ENCODE measurements at places on chromosomes 7 and 10.
A peak's percentile ranks its signal among the peaks of the same experiment; 100 is the strongest.

GRCh38 chr7:15057272-15057671, 154.7 kb upstream of the DGKB start:
- no peak for DNase-seq

DNA sequence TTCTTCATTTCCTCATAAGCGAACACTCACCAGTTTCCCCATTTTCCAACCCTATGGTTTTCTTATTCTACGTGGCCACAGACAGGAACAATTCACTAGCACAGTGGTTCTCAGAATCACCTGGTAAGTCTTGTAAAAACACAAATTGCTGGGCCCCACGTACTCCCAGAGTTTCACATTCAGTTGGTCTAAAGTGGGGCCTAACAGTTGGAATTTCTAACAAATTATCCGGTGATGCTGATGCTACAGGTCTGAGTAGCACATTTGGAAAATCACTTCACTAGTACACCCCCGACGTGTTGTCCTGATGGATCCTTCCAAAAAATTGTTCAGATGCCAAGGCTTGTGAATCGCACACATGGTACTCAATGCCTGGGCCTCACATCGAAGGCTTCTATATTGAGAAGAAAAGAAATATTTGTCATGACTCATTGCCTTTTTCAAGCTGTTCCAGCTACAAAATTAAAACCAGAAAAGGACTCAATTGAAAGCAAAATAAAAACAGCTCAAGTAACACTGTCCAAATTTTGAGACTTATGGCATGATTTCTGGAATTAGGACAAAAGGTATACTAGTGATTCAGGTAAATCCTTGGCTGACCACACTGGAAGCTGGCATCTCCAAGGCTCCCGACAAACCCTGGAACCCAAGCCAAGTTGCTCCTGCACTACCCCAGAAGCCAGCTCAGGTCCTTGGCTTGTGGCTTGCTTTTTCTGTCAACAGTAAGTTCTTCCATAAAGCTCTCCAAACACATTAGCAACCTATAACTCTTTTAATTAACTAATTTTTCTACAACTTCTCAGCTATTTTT, 12.9 kb upstream of the VIM start:
- DNase-seq = no peak

GRCh38 chr10:75865413-75866299, 434.2 kb downstream of the LRMDA start:
- no peak for DNase-seq

- DNase-seq = no peak
Observed at GRCh38 chr10:59872892-59873463, 33.4 kb downstream of the CCDC6 start.

GRCh38 chr7:33459340-33459751, 330.0 kb downstream of the BBS9 start:
- no peak for DNase-seq

GRCh38 chr10:94137747-94138146, 144.0 kb downstream of the PLCE1 start:
- DNase-seq = no peak

- DNase-seq = no peak
Observed at GRCh38 chr7:29143751-29144150, 2.6 kb downstream of the CPVL start.

DNA sequence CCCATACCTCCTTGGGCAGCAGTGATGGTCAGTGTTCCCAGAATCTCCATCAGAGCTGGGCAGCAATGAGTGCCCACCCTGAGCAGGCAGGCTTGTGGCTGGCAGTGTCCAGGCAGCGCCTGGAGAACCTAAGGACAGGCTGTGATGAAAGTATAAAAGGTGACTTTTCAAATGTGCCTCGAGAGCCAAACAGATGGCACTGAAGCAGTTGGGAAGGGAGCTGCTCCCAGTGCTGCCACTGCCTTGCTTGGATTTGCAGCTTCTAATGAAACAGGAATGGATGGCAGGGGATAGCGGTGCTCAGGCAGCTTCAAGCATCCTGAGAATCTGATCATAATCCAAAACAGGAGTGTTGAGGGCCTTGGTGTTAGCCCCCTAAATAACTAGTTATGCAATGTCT, 179.8 kb upstream of the AOAH start:
- DNase-seq = no peak

GRCh38 chr10:123117644-123118417, 17.9 kb upstream of the HMX3 start:
- no peak for DNase-seq

GRCh38 chr7:117087639-117088396, 134.5 kb downstream of the ST7 start:
- no peak for DNase-seq

- no peak for DNase-seq
Observed at GRCh38 chr10:62638062-62638477, 166.4 kb upstream of the ADO start.

DNA sequence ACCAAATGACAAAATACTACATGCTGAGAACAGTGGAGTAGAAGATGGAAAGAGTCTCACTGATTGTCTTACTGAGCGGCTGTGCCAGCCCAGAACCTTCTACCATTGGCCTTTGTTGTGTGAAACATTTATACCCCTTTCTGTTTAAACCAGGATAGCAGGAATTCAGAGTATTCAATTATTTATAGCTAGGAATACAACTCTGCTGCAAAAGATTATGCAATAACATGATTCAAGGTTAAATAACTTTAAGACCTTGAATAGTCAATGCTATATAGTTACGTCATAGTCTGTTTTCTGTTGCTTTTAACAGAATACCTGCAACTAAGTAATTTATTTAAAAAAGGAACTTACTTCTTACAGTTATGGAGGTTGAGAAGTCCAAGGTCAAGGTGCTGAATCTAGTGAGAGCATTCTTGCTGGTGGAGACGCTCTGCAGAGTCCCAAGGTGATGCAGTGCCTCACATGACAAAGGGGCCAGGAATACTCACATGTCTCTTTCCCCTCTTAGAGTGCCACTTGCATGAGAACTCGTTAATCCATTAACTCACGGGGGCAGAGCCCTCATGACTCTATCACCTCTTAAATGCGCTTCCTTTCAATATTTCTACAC, 371.8 kb downstream of the MDFIC start:
- DNase-seq = no peak

DNA sequence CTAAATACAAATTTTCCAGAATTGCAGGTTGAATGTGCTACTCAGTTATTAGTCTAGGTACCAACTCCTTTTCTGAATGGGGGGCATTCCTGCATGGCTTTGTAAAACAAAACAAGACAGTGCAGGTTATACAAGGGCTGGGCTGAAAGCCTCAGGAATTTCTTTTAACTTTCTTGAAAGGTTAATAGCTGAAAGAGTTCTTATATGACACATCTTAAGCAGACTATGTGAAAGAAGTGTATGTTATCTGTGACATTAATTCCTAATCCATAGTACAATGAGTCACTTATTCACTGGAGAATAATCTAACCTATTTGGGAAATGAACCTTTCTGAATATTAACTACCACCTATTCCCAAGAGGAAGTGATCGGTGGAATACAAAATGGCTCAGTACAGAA, 115.6 kb upstream of the FAM133B start:
- no peak for DNase-seq

DNA sequence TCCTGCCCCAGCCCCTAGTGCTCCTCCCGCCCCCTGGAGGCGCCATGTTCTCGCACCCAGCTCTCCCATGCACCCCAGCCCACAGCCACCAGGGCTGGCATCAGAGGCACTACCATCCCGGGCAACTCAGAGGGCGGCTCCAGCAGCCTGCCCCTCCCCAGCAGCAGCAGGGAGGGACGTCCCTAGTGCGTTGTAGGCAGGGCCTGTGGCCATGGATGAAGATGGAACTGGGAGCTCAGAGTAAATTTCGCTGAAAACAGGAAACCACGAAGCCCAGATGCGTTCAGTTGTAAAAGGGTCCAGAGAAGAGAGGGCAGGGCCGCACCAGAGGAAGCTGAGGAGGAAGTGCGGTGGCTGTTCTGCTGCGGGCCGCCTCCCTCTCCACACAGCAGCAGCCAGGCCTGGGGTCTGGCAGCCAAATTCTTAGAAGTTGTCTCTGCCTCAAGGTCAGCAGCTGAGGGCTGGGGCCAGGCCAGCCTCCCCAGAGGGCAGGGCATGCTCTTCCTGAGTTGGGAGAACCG, 24.6 kb downstream of the VSIR start:
- DNase-seq = peak; percentile 88

DNA sequence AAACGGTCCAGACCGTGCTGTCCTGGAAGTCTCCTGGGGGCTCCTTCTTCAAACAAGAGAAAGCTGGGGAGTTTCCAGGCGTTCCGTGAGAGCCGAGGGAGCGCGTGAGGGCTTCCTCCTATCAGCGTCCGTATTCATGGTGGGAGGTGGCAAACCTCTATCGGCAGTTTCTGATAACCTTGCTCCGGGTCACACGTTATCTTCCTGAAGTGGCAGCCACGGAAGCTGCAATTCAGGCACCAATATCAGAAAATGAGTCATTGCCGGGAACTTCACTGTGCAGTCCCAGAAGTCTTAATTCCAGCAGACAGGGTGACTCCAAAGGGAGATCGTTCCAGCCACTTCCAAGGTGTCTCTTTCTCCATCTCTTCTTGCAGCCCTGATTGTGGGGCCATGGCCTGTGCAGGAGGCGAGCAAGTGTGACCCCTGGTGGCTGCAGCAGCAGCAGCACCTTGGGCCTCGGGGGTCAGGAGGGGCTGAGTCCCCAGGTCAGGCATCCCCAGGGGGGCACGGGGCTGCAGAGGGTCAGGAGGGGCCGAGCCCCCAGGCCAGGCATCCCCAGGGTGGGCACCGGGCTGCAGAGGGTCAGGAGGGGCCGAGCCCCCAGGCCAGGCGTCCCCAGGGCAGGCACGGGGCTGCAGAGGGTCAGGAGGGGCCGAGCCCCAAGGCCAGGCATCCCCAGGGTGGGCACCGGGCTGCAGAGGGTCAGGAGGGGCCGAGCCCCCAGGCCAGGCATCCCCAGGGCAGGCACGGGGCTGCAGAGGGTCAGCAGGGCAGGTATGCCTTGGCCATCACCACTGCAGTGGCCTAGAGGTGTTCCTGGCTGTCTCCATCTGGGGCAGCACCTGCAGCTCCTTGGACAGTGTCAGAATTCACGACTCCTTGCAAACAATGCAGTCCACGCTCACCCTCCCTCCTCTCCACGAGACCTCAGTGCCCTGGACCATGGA, 538.7 kb downstream of the DNAJB6 start:
- DNase-seq = peak; percentile 5

GRCh38 chr10:34049887-34050286, 715.4 kb upstream of the NRP1 start:
- DNase-seq = no peak

GRCh38 chr7:44580945-44581878, 819 bp downstream of the TMED4 start:
- no peak for DNase-seq

Measured in T-helper 2 cell (primary cell).